ENCODE measurements at places on chromosomes 2 and 18.
A peak's percentile ranks its signal among the peaks of the same experiment; 100 is the strongest.

GRCh38 chr18:74377776-74378175 lies 62.1 kb downstream of the C18orf63 start:
- DNase-seq = no peak

- DNase-seq = no peak
These were observed 21.3 kb upstream of the CD28 start for GRCh38 chr2:203685081-203685621.

DNA sequence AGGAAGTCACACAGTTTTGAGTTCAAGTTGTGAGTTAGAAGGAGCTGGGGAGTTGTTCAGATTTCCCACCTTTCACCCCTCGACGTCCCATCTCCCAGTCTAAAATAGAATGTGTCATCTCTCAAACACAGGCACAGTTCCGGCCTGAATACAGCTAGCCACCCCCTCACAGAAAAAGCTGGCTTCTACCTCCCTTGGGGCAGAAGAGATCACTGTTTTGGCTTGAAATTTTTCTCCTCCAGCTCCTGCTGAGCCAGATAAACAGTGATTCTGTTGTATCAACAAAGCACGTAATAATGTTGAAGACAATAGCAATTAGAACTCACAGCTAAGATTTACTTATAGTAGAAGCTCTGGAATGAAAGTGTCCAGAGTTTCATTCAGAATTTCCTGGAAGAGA lies 74.7 kb downstream of the KIAA2012 start:
- no peak for DNase-seq

DNA sequence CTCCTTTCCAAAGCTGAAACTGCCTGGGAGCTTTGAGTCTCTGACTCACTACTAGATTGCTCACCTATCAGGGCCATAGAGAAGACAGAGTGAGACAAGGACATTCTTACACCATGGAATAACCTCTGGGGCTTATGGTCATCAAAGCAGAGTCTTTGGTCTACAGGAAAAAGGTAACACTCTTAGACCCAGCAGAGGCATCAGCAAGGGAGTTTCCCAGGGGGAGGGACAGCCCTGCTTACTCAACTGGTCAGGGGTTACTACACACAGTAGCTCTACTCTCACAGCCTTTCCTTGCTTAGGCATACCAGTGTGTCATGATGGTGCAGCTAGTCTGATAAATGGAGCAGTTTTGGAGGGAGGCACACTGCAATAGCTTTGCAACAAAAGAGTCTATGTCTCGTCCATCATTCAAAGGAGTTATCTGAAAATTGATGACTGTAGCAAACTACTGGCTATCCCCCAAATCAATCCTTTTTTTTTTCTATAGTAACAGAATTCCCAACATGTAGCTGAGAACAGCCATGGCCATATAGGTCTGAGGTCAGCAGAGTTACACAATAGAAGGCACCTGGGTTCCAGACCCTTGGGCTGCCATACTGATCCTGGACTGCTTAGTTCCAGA lies 22.4 kb upstream of the CD28 start:
- no peak for DNase-seq

DNA sequence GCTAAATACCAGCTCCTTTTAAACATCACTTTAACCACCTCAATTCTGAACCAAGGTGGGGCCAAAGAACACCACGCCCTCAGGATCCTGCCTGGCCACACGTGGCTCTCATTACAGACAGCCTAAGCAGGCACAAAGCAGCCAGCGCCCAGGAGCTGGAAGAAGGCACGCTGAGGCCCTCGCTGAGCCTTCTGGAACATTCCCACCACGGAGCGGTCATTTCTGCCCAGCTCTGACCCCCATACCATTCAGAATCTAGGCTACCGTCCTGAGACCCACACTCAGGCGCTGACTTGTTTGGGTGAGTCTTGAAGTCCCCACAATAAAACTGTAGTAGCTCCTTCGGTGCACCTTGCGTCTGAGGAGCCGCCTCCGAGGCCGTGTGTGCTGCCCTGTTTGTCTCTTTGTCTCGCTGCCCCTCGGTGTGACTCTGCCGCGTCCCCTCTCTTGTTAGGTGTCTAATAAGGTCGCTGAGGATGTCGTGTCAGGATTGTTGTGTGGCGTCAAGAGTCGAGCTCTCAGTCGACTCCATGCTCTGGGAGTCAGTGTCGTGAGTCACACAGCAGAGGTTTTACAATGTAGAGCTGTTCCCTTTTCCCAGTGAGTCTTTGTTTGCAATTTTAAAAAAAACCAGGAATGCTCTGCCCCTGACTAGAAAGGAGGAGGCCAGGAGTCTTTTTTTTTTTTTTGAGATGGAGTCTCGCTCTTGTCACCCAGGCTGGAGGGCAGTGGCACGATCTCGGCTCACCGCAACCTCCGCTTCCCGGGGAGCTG lies 242.4 kb downstream of the KLHL29 start:
- DNase-seq = no peak

DNA sequence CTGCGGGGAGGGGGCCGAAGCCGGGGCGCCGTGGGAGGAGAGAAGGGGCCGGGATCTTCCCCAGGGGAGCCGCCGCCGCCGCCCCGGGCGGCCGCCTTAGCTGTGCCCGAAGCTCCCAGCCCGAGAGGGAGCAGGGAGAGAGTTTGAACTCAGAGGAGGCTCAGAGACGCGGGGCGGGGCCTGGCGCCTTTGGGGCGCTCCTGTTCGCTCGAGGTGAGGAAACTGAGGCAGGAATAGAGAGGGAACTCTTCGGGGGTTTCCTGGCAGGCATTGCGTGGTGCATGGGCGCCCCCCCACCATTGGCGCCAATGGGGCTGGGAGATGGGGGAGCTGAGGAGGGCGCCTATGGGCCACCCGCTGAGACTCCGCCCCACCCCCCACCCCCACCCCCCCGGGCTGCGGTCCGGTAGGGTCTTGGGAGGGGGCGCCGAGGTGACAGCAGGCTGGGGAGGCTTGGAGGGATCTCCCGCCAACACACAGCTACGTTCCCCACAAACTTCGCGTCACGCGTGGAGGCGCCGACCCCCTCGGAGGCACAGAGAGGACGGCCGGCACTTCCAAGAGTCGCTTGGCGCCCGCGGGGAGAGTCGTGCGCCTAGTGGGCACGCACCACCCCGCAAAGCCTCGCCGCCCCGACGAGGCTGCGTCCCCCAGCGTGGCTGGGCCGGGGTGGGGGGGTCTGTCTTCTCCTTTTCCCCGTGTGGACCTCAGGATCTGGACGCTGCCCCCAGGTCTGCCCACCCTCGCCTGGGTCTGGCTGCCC lies 680 bp downstream of the CTDSP1 start:
- peak; percentile 37 for DNase-seq
